Cardiac fibroblast (primary cell): ENCODE measurements at places on chromosomes 4 and X.

GRCh38 chr4:1731180-1731579, 9.9 kb downstream of the TACC3 start:
- DNase-seq, result peak; percentile 25

- DNase-seq, result peak; percentile 10
These were observed 773.2 kb upstream of the FTHL17 start for GRCh38 chrX:31845003-31845402.

DNA sequence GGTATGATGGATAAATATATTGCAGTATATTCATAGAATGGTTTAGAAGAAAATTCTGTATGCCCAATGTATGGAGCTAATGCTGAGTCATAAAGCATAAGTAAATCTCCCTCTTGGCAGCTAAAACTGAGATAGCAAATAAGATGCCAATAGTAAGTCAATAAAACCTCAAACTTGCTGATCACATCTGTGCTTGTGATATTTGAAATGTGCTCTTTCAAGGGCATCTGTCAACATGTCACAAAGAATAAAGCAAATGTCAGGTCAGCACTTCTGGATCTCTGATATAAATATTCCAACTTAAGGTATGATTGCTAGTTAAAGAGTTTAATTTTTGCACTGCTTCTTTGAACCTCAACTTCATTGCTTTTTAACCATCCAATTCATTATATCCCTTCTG, 262.3 kb upstream of the EMCN start:
- no peak for DNase-seq

DNA sequence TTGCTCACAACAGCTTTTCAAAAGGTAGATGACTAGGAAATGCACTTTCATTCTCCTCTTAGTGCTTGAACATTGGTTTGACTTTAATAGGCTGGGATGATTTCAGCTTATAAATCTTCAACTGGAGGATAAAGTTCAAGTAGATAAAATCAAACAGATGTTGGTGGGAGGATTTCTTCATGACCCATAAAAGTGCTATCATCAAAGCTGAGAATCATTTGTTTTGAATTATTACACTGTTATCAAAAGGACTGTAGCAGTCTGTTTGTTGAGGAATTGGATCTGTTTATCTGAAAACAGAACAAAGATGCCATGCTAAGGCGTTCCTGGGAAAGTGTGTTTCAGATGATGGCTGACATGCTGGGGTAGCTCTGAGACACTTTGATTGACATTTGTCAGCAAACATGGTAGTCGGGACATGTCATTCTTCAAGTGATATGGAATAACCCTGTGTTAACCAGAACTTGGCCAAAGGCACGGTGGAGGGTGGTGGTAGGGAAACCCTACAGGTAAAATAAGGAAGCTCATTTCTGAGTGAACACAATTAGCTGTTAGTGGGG, 304.0 kb upstream of the PITX2 start:
- no peak for DNase-seq

- DNase-seq, result no peak
These were observed 13.8 kb downstream of the PGRMC1 start for GRCh38 chrX:119249891-119250290.

DNA sequence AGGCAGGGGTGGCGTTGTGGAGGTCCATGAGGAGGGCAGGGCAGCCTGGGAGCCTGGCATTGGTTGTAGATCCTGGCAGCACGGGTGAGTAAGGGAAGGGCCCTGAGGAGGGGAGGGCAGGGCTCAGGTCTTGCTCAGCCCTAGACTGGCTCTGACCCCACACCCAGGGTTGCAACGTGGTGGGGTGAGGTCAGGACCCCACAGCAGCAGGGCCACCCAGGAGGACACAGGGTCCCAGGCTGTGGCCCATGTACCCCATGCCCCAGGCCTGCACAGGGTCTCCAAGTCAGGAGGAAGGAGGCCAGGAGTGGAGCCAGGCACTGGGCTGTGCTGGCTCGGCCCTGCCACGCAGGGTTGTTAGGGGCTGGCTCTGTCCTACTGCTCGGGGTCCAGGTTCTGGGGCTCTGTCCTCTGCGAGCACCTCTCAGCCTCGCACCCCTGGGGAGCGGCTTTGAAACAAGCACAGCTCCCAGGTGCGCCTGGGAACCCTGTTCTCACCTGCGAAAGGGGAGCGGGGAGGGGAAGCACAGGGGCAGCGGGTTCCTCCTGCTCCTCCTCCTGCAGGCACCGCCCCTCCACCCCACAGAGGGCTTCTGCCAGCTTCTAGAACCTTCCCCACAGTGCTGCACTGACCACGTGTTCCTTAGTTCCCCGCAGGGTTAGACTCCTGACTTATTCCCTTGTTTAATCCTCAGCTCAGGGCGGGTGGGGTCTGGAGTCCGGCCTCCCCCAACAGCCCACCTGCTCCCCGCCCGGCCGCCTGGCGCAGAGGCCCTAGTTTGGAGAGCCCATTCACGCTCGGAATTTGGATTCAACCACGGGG, 20.4 kb downstream of the MSANTD1 start:
- DNase-seq, result no peak

DNA sequence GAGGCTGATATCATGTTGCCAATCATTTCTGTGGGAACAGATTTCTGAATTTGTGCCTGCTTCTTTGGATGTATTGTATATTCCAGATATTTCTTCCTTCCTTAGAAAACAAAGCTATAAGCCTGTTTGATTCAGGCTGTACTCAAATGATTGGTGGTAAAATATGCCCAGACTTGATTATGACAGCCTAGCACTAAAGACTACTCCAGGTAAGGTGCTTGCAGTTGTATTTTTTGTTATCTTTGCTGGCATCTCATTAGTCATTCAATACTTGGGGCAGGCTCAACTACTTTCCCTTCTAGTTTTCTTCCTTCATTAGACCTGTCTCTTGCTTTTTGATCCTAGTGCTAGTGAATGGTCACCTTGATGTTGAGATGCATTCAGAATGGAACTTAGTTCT, 90.6 kb downstream of the ZNF518B start:
- no peak for DNase-seq

DNA sequence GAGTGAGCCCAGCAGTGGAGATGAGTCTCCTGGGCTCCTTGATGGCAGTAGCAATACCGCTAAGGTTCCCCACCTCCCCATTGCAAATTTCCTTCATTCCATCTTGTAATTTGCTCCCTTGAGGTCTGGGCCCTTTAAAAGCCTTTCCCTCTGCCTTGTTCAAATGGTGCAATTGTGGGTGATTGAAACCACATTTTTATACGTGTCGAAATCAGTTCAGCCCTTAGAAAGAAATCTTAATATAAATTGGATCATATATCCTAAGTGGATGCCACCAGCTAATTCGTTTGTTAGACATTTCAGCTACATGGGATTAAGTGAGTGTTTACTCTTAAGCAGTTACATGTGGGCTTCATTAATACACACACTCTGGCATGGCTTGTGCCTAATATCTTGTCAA, 68.6 kb downstream of the NHS start:
- DNase-seq, result no peak

GRCh38 chr4:81635739-81636138, 164.0 kb upstream of the RASGEF1B start:
- no peak for DNase-seq

DNA sequence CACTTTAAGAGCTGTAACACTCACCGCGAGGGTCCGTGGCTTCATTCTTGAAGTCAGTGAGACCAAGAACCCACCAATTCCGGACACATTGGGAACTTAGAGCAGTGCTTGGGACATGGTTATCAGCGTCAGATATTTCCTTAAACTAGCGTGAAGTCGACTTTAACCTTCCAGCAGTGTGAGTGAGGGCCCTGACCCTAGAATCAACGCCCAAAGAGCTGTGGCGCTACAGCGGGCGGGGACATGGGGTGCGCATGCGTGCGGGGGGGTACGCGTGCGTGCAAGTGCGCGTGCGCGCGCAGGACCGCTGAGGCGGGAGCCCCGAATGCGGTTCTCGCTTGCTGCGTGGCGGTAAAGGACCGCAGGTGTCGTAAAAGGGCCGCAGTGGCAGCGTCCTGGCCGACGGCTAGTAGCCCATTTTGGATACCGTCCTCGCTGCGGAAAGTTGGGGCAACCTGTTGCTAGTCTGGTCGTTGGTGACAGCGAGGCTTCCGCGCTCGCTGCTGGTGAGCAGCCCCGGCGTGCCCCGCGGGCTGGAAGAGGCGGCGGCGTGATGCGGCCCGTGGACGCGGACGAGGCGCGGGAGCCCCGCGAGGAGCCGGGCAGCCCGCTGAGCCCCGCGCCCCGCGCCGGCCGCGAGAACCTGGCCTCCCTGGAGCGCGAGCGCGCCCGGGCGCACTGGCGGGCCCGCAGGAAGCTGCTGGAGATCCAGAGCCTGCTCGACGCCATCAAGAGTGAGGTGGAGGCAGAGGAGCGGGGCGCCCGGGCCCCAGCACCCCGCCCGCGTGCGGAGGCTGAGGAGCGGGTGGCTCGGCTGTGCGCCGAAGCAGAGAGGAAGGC, 19.8 kb upstream of the S100P start:
- DNase-seq, result peak; percentile 95

DNA sequence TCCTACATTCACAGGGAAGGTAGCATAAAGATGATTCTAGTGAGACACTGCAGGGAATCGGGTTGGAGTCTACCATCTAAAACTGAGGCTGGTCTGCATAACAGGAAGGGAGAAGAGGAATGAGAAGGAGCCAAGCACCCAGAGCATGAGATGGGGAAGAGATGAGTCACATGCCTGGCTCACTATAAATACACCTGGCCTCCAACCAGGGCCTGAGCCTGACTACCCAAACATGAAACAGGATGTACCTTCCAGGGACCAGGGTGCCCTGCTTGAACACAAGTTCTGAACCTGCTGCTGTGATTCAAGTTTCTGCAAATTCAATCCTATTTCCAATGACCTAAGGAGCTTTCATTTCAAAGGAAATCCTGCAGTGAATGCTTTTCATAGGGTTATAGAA, 24.9 kb downstream of the CD99L2 start:
- DNase-seq, result peak; percentile 15

GRCh38 chr4:146462251-146462650, 59.5 kb downstream of the SLC10A7 start:
- DNase-seq, result no peak

DNA sequence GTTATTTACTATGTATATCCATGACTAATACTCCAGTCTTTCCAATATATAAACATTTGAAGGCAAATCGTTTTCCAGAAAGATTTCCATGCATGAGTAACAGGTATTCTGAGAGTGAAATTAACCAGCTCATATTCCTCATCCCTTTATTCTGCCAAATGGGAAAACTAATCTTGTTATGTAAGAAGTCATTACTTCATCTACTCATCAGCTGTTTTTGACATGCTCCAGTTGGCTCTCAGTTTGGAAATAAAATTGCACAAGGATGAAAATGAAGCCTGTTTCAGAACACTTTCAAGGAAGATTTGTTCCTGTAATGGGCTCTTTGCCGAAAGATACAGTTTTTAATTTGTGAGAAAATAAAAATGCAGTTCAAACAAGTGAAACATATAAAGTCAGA, 121.9 kb downstream of the KCTD8 start:
- DNase-seq, result peak; percentile 3
